Right ventricle myocardium inferior (tissue), 1 donor: ENCODE measurements at places on chromosomes 7 and 10. TPM values are rescaled to one million over a fixed set of nuclear protein-coding genes. Genes with fewer than 3 reads are reported as not detected.

The ARHGAP21 gene
- 48.4 TPM for total RNA-seq

The GHRHR gene
- total RNA-seq: not detected

The CLDN4 gene
- not detected for total RNA-seq

The GPR85 gene
- total RNA-seq: 0.62 TPM

The MYL10 gene
- not detected for total RNA-seq

The LSM5 gene
- total RNA-seq: 39.2 TPM

The BAZ1B gene
- total RNA-seq: 40.9 TPM

The TMEM236 gene
- total RNA-seq: 0.51 TPM

The PCDH15 gene
- total RNA-seq: 0.41 TPM

The AGAP3 gene
- 57.4 TPM for total RNA-seq
